Astrocyte of the cerebellum (primary cell): ENCODE measurements at places on chromosomes 4 and X.

DNA sequence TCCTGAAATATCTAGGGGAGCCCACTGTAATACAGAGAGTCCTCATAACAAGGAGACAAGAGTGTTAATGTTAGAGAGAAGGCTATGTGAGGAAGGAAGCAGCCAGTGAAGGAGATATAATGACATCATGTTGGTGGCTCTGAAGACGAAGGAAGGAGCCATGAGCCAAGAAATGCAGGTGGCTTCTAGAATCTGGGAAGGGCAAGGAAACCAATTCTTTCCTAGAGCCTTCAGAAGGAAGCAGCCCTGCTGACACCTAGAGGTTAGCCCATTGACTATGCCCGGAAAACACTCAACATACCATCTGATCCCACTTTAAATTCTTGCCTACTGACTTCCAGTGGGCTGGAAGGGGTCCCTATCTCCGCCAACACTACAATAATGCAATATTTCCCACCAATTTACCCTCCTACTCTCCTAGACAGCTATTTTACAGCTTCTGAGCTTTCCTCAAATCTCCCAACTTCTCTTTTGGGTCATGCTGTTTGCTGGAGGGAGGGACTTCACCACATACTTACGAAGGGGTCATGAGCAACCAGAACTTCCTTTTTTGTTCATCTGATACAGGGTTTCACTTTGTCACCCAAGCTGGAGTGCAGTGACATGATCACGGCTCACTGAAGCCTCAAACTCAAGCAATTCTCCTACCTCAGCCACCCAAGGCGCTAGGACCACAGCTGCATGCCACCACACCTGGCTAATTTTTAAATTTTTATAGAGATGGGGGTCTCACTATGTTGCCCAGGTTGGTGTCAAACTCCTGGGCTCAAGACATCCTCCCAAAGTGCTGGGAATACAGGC lies 25.2 kb upstream of the G3BP2 start:
- DNase-seq: no peak

DNA sequence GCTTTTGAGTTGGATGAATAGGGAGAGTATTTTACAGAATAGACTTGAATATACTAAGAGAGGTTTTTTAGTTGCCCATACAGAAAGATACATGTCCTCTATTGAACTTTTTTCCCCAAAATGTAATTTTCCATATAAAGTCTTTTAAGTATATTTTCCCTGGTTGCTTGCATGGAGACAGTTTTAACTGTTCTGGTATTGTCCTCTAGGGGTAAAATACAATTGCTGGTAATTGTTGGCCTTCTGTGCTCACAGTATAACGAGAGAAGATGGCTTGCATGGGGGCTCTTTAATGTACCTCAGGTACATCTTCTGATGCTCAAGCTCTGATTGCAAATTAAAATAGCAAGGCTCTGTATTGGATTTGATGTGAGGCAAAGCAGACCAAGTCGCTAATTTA lies 136.1 kb downstream of the ARX start:
- DNase-seq: no peak

GRCh38 chr4:87971866-87972265 lies 3.6 kb upstream of the SPP1 start:
- DNase-seq: no peak

DNA sequence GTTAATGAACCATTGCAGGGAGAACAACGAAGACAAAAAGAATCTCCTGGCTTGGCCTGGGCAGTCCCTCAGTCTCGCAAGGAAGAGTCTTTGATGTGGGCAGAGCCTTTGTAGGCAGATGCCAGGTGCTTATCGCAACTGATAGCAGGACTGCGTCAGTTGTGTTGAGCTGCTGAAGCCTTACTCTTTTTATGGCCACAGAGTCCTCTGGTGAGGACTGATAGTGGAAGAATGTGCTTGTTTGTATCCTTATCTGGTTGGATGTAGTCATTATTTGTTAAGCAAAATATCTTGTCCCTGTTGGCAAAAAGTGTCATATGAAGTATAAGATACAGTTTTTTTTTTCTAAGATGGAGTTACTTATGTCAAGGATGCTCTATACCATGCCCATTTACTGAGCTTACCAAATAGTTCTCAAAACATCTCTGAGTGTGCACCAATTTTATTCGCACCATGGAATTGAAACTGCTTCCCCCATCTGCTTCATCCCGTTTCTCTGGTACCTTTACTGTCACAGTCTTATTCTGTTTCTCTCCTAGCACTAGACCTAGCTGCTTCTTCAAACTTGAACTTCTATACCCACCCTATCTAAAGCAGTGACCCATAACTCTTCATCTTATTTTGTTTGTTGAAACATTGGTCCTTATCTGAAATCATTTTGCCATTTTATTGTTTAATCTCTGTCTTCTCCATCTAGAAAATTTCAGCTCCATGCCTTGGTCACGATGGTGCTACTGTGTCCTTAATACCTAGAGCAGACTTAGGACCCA lies 47.0 kb upstream of the SPRY1 start:
- no peak for DNase-seq

DNA sequence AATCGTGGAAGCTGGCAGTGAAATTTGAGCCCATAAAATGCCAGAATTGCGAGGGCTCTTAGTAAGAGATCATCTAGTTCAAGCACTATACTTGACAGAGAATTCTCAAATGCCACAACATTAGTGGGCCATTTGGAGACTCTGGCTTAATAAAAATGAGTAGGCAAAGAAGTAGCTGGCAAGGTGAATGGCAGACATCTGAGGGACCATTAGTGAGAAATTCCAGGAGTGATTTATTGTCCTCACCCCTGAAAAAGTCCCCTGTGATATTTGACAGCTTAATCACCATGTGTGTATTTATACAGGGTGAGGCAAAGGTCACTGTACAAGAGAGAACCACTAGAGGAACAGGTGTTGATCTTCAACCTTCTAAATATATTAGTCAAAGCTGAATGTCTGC lies 207.5 kb downstream of the CHRDL1 start:
- DNase-seq: no peak

- DNase-seq: no peak
These were observed 39.3 kb upstream of the HPGD start for GRCh38 chr4:174561560-174561959.

DNA sequence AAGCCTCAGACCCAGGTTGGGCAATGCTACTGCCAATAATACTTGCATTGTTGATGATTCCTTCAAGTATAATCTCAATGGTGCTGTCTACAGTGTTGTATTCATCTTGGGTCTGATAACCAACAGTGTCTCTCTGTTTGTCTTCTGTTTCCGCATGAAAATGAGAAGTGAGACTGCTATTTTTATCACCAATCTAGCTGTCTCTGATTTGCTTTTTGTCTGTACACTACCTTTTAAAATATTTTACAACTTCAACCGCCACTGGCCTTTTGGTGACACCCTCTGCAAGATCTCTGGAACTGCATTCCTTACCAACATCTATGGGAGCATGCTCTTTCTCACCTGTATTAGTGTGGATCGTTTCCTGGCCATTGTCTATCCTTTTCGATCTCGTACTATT lies 7.4 kb downstream of the LPAR4 start:
- no peak for DNase-seq

GRCh38 chrX:69029771-69030170 lies 135.5 kb downstream of the PJA1 start:
- no peak for DNase-seq

- DNase-seq: peak; percentile 22
These were observed 13.5 kb downstream of the RXFP1 start for GRCh38 chr4:158535130-158535614.

DNA sequence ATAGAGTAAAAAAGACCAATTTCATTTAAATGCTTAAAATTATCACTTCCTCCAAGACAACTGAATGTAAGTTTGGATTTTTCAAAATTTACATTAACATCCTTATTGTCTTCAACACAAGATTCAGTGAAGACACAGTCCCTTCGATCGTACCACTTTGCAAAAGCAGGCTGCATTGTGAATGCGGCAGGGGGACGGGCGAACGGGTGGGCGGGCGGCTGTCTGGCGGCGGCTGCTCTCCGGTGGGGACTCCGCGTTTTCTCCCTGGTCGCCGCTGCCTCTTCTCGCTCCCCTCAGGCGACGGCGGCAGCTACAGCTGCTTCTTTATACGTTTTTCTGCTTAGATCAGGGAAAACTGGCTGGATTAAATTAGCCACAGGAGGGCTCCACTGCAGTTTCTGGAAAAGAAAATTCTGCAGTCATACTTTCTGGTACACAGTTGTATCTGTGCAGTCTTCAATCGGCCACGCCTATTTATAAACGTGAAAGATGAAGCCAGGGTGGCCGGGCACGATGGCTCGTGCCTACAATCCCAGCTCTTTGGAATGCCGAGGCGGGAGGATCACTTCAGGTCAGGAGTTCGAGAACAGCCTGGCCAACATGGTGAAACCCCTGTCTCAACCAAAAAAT lies 33.9 kb upstream of the HPF1 start:
- peak; percentile 43 for DNase-seq

DNA sequence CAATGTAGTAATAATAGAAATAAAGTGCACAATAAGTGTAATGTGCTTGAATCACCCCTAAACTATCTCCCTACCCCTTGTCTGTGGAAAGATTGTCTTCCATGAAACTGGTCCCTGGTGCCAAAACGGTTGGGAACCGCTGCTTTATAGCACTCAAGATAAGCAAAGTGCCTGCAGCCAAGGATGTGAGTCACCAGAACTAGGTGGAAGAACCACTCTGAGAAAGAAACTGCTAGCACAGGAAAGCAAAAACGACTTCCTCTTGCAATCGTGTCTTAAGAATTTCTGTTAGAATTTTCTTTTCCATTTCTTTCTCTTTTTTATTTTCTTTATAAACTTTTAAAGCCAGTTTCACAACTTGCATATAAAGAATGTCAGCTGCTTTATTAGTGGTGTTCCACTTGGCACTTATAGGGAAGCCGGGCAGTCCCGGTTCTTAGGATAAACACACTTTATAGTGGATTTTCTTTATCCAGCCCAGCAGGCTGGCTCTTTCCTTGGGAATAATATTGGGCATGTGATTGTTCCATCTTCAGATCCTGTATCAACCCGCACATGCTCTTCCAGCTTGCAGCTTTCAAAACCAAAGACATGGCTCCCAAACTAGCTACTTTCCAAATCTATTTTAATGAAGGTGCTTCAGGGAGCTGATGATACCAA lies 32.3 kb upstream of the CXCL8 start:
- peak; percentile 81 for DNase-seq

GRCh38 chr4:101142259-101142658 lies 205.1 kb downstream of the PPP3CA start:
- no peak for DNase-seq

DNA sequence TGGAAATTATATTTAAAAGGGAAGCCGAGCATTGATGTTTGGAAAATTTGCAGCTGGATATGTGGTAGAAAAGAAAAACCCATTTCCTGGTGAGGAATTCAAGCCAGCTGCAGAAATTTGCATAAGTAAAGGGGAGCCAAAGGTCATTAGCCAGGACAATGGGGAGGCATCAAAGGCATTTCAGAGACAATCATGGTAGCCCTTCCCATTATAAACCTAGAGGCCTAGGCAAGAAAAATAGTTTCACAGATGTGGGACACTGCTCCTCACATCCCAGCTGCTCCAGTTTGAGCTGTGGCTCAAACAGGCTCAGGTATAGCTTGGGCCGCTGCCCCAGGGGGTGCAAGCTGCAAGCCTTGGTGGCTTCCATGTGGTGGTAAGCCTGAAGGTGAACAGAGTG lies 35.8 kb downstream of the NAP1L3 start:
- no peak for DNase-seq

GRCh38 chrX:119692191-119693039 lies 553 bp downstream of the SEPTIN6 start:
- DNase-seq: no peak

DNA sequence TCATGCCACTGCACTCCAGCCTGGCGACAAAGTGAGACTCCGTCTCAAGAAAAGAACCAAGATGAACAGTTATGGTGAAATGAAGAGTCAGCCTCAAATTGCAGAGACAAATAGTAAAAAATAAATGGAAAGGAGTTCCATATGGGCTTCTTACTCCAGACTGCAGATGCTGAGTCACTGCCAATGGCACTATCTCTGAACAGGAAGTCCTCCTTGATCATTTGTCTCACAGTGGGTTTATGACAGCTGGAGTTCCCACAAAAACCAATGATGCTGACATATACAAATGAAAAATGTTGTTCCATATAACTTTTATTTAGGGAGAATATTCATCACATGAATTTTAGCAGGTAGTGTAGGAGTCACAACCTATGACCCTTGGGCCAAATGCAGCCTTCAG lies 631.6 kb downstream of the PCDH18 start:
- peak; percentile 40 for DNase-seq

DNA sequence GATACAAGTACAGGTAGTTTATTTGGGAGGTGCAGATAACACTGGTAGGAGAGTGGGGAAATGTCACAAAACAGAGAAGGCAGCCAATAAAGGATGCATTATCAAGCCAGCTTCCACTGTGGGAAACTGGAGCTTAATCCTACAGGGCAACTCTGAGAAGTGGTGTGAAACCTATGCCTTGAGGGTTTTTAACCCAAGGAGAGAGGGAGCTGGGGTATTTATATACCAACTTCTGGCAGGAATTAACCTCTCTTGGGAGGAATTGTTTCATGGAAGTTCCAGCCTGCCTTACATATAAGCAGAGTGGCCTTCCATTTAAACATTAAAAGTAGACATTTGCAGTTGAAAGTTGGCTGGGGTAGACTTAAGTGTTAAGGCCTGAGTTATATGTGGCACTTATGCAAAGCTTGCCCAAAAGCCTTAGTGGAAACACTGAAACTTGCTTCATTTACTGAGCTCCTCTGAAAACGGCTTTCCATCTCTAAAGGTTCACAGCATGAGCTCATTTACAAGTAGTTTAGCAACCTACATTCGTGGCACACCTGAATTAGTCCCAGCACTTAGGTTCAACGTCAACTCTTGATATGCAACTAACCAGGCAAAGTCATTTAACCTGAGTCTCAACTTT lies 19.2 kb downstream of the MAGEB17 start:
- no peak for DNase-seq

- DNase-seq: no peak
These were observed 30.4 kb downstream of the TBC1D14 start for GRCh38 chr4:6939761-6940743.

- DNase-seq: no peak
These were observed 156.7 kb downstream of the TENT5D start for GRCh38 chrX:80576806-80577533.

- DNase-seq: no peak
These were observed 109.0 kb downstream of the UCHL1 start for GRCh38 chr4:41365681-41366080.

- peak; percentile 13 for DNase-seq
These were observed at the start of gene SLC9A7 for GRCh38 chrX:46758956-46759644. Gene SLC9A7, minus strand, starts transcription at chrX:46759118. Its CDS starts 89 bp downstream, at chrX:46759029.

DNA sequence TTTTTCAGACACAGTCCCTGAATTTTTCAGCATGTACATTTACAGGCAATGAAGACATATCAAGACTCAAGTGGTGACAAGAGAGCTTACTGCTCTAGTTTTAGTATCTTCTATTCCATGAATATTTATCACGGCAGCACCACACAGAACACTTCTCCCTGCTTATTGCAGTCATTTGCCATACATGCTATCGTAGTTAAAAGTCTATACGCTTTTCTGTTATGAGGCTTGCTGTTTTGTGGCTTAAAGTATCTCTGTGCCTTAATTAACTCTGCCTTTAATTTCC lies 65.4 kb upstream of the GK2 start:
- DNase-seq: no peak

GRCh38 chrX:136215559-136215958 lies 35.6 kb downstream of the MAP7D3 start:
- DNase-seq: peak; percentile 22
